ENCODE measurements at places on chromosomes 1 and 21.

GRCh38 chr1:25392841-25393240 lies 27.8 kb downstream of the RHCE start:
- DNase-seq = no peak

GRCh38 chr1:113170519-113170918 lies 97.5 kb downstream of the LRIG2 start:
- no peak for DNase-seq

- DNase-seq = peak; percentile 3
Measured at GRCh38 chr1:157626099-157626498, 28.2 kb upstream of the FCRL4 start.

GRCh38 chr1:101128211-101128727 lies 102.7 kb upstream of the DPH5 start:
- peak; percentile 20 for DNase-seq

DNA sequence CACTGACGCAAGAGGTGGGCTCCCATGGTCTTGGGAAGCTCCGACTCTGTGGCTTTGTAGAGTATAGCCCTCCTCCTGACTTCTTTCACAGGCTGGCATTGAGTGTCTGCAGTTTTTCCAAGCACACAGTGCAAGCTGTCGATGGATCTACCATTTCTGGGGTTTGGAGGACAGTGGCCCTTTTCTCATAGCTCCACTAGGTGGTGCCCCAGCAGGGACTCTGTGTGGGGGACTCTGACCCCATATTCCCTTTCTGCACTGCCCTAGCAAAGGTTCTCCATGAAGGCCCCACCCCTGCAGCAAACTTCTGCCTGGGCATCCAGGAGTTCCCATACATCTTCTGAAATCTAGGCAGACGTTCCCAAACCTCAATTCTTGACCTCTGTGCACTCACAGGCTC lies 236.2 kb downstream of the COL11A1 start:
- DNase-seq = no peak

GRCh38 chr1:61645476-61645875 lies 79.5 kb downstream of the TM2D1 start:
- DNase-seq = no peak

DNA sequence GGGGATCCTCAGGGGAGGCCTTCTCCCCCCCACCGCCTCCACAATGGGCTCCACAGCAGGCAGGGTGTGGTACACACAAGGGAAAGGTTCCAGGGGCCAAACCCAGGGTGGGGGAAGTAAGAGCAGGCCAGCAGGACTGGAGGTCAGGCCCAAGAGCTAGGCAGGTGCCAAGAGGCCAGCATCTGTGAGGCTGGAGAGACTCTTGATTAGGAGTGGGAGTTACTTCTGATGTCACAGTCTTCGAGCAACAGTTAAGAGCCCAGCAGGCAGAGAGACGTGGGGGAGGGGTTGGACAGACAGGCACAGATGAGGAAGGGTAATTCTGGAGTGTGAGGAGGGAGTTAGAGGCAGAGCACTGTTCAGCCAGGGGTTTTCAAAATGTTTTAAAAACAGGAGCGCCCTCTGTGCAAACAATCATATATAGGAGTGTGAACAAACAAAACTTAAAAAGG lies 55.8 kb downstream of the SLC9A1 start:
- DNase-seq = peak; percentile 9

- DNase-seq = no peak
Measured at GRCh38 chr1:37354876-37355650, 119.3 kb upstream of the ZC3H12A start.

GRCh38 chr1:34075576-34075975 lies 89.5 kb downstream of the CSMD2 start:
- DNase-seq = no peak

DNA sequence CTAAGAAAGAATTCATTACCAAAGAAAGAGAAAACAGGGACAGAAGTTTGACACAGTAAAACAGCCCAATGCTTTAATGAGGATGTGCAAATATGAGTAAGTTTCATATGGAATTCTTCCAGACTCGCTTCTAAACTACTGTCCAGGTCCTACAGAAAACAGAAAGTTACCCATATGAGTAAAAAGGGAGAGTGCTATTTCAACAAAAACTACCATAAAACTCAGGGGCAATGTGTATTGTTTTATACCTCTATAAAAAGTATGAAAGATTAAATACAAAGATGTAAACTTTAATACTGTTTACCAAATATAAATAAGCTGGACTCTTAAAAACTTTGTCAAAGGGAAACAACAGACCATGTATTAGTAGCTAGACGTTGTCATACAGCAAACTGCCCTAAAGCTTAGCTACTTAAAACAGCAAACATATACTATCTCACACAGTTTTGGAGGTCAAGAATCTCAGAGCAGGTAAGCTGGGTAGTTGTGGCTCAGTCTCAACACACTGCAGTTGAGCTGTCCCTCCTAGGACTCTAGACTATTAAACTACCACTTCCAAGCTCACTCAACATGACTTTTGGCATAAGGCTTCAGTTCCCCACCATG lies 174.9 kb downstream of the COP1 start:
- no peak for DNase-seq

DNA sequence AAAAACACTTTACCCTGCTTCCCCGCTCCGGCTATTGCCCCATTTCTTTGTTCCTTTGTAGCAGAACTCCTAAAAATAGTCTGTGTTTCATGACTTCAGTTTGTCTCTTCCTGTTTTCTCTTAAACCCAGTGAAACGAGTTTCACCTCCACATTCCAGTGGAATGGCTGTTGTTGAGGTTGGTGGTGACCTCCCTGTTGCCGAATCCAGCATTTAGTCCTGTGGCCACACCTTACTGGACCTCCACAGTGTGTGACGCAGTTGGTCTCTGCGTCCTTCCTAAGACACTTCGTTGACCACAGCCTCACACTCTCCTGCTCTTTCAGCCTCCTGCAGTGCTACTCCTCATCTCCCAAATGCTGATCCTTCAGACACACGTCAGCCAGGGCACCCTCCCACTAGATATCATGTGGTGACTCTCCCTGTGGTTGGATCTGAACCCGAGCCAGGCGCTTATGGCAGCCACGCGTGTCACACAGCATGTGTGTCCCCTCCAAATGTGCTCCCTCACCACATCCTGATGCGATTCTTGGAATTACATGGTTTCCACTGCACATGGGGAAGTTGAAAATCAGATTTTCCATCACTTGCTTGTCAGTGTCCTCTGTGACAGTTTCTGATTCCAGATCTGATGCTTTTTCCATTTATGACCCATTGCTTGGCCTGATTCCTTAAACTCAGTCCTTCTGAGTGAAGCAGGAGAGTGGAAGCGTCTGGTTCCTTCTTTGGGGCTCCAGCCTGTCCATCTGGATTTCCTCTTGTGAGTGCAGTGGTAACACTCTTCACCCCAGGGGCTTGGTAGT lies 99.1 kb upstream of the ARTN start:
- DNase-seq = no peak

DNA sequence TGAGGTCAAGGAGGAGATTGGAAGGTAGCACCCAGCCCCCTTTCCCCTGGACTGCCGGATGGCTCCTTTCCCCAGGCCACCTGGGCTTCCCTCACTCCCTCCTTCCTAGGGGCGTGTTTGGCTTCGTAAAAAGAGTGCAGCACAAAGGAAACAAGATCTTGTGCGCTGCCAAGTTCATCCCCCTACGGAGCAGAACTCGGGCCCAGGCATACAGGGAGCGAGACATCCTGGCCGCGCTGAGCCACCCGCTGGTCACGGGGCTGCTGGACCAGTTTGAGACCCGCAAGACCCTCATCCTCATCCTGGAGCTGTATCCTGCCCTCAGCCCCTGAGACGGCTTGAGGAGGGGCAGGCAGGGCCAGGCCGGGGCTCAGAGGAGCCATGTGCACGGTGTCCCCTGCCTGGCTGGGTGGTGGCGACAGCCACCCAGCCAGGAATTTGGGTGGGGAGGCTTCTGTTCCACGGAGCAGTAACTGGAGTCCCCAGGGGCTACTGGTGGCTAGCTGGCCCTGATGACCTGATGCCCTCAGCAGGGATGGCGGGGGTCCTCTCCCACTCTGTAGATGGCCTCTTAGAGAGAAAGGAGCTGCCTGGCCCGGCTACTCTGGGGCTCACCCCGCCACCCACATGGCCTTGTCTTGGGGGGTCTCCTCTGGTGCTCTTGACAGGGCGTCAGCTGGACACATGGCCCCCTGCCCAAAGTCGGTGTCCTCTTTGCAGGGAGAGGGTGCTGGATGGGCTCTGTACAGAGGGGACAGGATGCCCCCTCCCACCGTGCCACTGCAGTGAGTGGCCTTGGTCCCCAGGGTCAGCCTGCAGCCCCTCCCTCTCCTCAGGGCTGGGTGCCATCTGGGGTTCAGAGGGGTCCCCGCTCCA lies 39.5 kb downstream of the TRIM11 start:
- no peak for DNase-seq

- DNase-seq = no peak
Measured at GRCh38 chr1:42450061-42450460, 5.8 kb downstream of the ZMYND12 start.

Data from HepG2 (cell line).